Placental pericyte (primary cell): ENCODE measurements at places on chromosomes 3 and 15. TPM values are rescaled to one million over a fixed set of nuclear protein-coding genes. Genes with fewer than 3 reads are reported as not detected.

XRN1 gene
- total RNA-seq: 38.1 and 44.1 TPM in 2 replicates

AMIGO3 gene
- total RNA-seq: 2.1 and 2.4 TPM in 2 replicates

CAMK2N2 gene
- 0.14 and 0.22 TPM in 2 replicates for total RNA-seq

RAB7A gene
- total RNA-seq: 71.9 and 120 TPM in 2 replicates

BFSP2 gene
- not detected in 2 replicates for total RNA-seq

EIF4G1 gene
- total RNA-seq: 351 and 464 TPM in 2 replicates

MUC13 gene
- not detected in 2 replicates for total RNA-seq

KLHDC8B gene
- total RNA-seq: 17.8 and 41.6 TPM in 2 replicates

CPNE9 gene
- total RNA-seq: not detected in 2 replicates

SLC25A20 gene
- total RNA-seq: 17.1 and 18.6 TPM in 2 replicates

ZMYND10 gene
- total RNA-seq: 0.22 and 0.86 TPM in 2 replicates

TIGIT gene
- total RNA-seq: not detected in 2 replicates

ZNF80 gene
- total RNA-seq: not detected in 2 replicates

SMCO1 gene
- not detected in 2 replicates for total RNA-seq

MAGEL2 gene
- under 0.01 TPM in 2 replicates for total RNA-seq

STAC gene
- total RNA-seq: 0.14 and 0.44 TPM in 2 replicates

NR2F2 gene
- 20.6 and 34.8 TPM in 2 replicates for total RNA-seq

ACKR4 gene
- under 0.01 and 3.4 TPM in 2 replicates for total RNA-seq

TYRO3 gene
- total RNA-seq: 7.7 and 13.6 TPM in 2 replicates
